ENCODE measurements at places on chromosomes 2 and 18. TPM values are rescaled to one million over a fixed set of nuclear protein-coding genes. Genes with fewer than 3 reads are reported as not detected.

- no peaks in the 10 kb centered on the region for H3K27me3 ChIP-seq
- H3K4me3 ChIP-seq, result no peak overlapping the region
- H3K27ac ChIP-seq, result no peak overlapping the region
- DNase-seq, result no peak
These were observed 12.8 kb upstream of the EFEMP1 start for GRCh38 chr2:55936351-55936750.

The VWC2L gene
- total RNA-seq, result not detected

The NT5DC4 gene
- total RNA-seq, result not detected

The ARHGEF33 gene
- 0.69 TPM for total RNA-seq

- H3K4me1 ChIP-seq, result peaks cover 2% of the 10 kb centered on the region
- no peak for DNase-seq
- no peaks in the 10 kb centered on the region for H3K36me3 ChIP-seq
- no peak overlapping the region for H3K4me3 ChIP-seq
- H3K27me3 ChIP-seq, result no peaks in the 10 kb centered on the region
- no peak overlapping the region for H3K27ac ChIP-seq
These were observed 24.8 kb upstream of the HNRNPA3 start for GRCh38 chr2:177187631-177188312.

DNA sequence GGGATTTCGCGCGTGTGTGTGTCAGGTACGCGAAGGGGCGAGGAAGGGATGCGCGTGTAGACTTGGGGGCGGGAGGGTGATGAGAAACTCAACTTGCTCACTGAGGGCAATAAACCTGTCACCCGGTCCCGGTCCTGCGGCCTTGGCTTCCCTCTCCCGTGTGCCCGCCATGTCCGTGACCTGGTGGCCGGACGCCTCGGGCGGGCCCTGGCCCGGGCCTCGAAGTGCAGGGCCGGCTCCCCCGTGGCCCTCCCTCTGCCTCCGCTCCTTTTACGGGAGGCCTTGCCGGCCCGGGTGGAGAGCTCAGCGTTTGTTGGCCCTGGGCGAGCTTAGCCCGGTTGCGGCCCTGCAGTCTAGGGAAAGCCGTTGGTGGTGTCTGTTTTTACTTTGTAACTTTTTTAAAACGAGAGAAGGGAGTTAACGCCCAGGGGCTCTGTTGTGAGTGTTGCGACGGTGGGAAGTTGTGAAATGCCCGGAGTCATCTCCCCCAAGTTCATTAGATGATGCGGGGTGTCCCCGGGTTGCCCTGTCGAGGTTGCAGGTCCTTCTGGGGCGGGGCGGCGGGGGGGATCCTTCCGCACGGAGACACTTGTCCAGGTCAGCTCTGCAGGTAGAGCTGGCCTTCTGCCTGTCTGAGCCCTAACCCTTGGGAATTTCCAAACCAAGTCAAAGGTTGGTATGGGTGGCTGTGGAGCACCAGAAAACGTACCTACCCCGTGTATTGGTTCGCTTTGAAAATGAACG lies 883 bp downstream of the SMCHD1 start:
- DNase-seq, result peak; percentile 41
- H3K27me3 ChIP-seq, result peaks cover 9% of the 10 kb centered on the region
- peak overlapping the region; percentile 52 for H3K27ac ChIP-seq
- H3K36me3 ChIP-seq, result peaks cover 11% of the 10 kb centered on the region

GRCh38 chr18:36514778-36515177 lies 217.3 kb downstream of the FHOD3 start:
- H3K4me3 ChIP-seq, result no peak overlapping the region
- no peaks in the 10 kb centered on the region for H3K4me1 ChIP-seq
- H3K27ac ChIP-seq, result no peak overlapping the region
- DNase-seq, result no peak
